Activated CD8-positive, alpha-beta memory T cell treated with anti-CD3 and anti-CD28 coated beads, Interleukin-2, amount 50 U/mL, for 4 hours (primary cell): ENCODE measurements at places on chromosomes 1 and 21.

DNA sequence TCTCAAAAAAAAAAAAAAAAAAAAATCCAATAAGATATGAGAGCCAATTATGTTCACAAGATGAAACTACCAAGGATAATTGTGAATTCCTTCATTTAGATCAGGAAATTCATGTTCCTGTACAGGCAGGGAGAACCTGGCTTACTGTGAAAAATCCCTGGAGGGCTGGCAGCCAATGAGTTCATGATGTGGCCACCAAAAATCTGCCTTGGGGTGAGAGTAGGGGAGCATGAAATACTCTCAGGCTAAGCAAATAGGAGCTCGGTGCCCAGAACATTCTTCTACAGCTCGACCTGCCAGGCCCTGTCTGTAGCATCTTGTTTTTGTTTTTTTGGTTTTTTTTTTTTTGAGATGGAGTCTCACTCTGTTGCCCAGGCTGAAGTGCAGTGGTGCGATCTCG, 50.1 kb downstream of the PIK3CD start:
- no peak for DNase-seq

DNA sequence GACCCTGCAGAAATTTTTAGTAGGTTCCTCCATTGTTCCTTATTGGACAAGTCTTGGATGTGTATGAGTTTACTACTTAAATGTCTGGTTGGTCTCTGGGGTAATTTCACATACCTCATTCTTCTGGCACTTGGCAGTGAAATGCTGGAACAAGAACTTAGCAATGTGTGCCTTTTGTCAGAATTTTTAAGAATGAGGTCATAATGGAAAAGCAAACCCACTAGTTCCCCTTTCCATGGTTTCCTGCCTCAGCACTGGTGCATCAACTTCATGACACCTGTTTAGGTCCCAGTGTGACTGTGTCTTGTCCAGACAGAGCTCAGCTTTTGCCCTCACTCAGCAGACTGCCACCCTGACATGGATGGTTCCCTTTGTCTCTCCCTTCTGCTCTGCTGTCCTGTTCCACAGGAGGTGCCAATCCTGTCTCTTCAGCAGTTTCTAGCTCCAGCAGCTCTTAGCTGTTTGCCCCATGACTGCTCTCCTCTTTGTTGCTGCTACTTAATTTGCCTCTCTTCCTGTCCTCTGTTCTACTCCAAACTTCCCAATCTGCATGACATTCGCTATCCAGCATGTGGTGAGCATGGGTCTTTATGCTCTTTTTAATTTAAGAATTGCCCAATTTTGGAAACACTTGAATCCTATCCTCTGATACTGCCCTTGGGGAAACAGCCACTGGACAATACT, 135.6 kb downstream of the CYYR1 start:
- no peak for DNase-seq

DNA sequence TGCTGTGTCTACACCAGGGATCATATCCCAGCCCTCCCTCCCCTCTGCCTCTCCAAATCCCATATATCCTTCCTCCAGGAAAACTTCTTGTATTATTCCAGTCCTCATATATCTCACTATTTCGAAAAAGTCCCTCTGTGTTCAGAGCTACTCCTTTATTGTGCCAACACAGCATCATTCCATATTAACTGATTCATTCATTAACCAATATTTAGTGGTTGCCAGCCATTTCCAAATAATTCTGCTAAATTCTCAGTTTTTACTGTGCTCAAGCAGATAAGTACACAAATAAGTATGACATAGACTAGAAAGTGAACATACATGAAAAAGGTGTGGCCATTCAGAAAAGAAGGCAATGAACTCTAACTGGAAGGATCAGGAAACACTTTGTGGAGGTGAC, 241.6 kb upstream of the DUSP10 start:
- DNase-seq: no peak

- no peak for DNase-seq
Measured at GRCh38 chr21:23402929-23403520, 2204.3 kb downstream of the MRPL39 start.

DNA sequence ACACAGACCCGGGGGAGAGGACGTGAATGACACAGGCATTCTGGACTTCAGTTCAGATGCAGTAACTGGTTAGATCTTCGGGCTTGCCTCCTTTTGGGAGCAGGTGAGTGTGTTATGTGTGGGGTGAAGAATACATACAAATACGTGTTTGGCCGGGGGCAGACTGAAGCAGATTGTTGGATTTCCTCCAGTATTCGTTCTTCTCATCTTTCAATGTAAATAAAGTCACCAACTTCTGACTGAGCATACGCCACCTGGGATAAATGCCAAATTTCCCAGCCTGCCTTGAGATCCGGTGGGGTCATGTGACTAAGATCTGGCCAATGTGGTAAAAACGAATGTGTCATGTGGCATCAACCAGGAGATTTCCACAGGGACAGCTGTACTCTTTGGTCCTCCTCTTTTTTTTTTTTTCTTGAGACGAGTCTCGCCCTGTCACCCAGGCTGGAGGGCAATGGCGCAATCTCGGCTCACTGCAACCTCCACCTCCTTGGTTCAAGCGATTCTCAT, 189.8 kb downstream of the RGS7 start:
- DNase-seq: no peak

GRCh38 chr1:211386921-211387320, 60.3 kb downstream of the TRAF5 start:
- no peak for DNase-seq

DNA sequence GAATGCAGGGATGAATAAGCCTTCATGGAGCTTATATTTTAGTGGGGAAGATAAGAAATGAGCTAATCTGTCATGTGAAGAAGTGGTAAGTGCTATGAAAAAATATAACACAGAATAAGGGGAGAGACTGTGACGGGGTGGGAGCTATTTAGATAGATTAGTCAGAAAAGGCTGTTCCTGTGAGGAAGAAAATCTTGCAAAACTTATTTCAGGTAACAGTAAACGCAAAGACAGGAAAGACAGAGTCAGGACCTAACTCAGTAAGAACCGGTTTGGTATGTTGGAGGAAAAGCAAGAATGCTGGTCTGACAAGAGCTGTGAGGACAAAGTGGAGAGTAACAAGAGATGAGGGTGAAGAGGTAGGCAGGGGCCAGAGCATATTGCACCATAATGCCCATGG, 22.0 kb downstream of the GNAI3 start:
- DNase-seq: no peak

DNA sequence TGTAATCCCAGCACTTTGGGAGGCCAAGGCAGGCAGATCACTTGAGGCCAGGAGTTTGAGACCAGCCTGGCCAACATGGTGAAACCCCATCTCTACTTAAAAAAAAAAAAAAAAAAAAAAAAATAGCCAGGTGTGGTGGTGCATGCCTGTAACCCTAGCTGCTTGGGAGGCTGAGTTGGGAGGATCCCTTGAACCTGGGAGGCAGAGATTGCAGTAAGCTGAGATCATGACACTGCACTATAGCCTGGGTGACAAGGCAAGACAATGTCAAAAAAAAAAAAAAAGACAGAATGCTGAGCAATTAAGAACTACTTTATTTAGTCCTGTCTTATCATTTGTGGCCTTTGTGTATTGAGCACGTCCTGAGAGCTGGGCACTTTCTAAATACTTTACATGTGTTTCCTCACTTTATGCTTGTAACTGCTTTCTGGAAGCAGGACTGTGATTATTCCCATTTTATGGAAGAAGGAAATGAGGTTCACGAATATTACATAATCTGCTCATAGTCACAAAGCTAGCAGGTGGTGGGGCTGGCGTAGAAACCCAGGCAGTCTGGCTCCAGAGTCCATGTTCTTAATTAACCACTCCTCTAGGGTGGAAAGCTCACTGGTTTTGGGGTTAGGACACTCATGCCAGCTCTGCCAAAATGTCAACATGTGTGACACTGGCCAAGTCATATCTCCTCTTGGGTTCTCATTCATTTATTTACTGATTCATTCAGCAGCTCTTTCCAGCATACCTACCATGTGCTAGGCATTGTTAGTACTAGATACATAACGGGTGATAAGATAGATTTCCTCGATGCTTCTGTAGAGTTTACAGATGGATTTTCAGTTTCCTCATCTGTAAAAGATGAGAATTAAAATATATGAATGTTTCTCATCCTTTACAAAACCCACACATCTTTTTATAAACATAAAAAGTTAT, 57.7 kb downstream of the DDR2 start:
- DNase-seq: no peak

DNA sequence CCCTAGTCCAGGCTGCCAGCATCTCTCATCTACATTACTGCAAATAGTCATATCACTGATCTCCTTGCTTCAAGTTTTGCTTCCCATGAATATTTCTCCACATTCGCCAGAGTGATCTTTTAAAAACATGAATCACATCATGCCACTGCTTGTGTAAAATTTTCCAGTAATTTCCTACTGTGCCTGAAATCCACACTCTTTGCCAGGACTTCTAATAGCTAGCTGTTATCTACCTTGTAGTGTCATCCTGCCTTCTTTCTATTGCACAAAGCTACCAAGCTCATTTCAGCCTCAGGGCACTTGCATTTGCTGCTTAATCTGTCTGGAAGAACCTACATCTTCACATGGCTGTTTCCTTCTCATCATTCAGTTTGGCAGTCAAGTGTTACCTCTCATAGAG, 33.9 kb upstream of the ZNF362 start:
- no peak for DNase-seq

DNA sequence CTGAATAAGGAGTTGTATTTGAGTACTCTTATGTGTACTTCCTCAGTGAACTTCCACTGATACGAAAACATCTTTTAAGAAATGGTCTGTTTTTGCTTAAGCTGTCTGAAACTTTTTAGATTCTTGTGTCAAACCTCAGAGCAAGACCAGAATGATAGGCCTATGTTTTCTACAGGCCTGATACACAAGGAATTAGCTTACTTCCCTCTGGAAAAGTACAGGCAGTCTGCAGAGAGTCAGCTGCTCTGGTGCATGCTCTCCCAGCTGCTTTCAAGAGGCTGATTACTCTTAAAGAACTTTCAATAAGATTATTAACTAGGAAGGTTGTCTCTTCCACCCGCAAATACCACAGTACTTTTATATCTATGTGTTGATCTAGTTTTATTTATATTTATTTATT, 9.5 kb downstream of the SNX27 start:
- DNase-seq: no peak

DNA sequence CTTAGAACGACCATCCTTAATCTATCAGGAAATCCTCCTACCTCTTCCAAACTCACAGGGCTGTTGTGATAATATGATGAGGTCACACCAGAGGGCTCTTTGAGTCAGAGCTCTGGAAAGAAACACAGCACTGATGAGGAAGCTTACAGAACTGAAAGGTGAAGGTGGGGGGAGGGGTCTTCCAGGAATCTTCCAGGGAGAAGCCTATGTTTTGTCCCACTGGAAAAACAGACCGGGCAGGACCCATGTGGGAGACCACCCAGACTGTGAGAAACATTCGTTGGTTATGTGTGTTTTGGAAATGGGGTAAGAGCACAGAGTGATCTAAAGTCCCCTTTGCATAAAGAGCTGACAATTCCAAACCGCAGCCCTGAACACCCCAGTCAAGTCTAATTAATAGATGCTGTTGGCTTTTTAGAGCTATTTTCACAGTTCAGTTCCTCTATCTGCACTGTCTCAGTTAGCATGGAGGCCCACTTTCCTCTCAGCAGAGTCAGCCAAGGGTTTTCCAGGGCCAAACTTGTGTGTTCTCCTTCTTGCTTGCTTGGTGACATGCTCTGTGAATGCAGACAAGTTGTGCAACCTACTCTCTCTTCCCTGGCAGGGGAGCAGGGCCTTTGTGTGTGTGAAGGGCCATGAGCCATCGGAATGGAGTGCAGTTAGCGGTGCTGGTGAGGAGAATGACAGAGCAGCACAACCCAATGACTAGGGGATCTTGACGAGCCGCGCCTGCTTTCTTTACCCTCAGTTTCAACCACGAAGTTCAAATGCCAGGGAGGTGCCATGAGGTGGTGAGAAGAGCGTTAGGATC, 12.3 kb downstream of the PHLDA3 start:
- DNase-seq: no peak

- no peak for DNase-seq
Measured at GRCh38 chr1:204588826-204589225, 72.6 kb downstream of the MDM4 start.

GRCh38 chr1:5755552-5756125, 236.6 kb downstream of the NPHP4 start:
- DNase-seq: no peak

DNA sequence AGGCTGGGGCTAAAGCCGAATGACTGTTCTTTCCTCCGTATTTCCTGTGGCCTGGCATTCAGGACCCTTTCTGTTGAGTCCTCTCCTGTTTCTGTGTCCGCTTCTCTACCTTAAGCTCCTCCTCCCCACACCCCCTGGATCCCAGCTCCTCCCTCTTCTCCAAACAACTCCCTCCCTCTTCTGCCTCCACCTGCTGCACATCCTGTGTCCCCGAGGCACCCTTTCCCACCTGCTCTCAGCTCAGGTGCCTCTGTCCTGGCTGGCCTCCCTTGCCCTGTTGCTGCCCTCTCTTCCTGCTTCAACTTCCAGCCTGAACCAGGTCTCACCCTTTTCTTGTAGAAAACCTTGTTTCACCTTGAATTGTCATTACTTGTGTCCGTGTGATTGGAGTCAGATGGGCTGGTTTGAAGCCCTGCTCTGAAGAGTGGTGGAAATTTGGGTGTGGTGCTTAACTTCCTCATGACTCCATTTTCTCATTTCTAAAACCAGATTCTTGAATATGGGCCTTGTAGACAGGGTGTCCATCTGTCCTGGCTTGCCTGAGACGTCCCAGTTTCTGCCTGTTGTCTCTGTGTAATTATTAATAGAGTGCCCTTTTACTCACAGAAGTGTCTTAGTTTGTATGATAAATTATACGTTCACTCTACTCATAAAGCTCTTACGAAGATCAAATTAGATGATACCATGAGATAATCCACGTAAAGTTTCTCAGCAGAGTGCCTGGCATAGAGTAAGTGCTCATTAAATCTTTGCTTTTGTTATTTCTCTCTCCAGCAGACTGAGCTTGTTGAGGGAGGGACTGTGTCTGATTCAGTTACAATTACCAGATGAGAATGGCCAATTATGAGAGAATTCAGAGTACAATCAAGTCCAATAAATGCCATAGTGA, 58.9 kb upstream of the TRABD2B start:
- no peak for DNase-seq
